ENCODE measurements at places on chromosomes 4 and X.

- DNase-seq, result no peak
These were observed 89.0 kb upstream of the BMPR1B start for GRCh38 chr4:94668724-94669123.

DNA sequence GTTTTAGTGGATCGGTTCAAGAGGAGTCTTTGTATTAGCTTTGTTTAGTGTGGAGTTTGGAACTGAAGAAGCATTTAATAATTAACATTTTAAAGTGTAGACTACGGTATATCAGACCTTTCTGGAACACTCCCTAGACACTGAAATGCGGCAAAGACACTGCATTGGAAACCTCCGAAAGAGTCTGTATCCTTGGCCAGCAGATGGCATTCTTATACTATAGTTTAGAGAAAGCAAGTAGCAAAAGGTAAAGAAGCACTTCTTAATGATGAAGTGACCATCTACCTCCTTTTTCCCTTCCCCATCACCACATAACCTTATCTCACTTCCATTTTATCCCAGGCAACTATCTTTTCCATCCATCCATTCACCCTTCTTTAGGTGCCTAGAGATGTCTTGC, 7.6 kb downstream of the FABP2 start:
- no peak for DNase-seq

- no peak for DNase-seq
These were observed 10.8 kb downstream of the NR3C2 start for GRCh38 chr4:148431401-148431800.

DNA sequence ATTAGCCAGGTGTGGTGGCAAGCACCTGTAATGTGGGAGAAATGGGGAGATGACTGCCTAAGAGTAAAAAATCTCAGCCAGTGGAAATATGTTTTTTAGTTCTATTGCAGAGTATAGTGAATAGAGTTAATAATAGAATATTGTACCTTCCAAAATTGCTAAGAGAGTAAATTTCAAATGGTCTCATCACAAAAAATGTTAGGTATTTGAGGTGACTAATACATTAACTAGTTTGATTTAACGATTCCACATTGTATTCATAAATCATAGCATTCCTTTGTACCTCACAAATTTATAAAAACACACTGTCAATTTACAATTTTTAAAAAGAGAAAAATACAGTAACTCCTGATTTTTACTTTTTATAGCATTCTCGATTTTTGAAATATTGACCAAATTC, 681.5 kb upstream of the EPHA5 start:
- no peak for DNase-seq

DNA sequence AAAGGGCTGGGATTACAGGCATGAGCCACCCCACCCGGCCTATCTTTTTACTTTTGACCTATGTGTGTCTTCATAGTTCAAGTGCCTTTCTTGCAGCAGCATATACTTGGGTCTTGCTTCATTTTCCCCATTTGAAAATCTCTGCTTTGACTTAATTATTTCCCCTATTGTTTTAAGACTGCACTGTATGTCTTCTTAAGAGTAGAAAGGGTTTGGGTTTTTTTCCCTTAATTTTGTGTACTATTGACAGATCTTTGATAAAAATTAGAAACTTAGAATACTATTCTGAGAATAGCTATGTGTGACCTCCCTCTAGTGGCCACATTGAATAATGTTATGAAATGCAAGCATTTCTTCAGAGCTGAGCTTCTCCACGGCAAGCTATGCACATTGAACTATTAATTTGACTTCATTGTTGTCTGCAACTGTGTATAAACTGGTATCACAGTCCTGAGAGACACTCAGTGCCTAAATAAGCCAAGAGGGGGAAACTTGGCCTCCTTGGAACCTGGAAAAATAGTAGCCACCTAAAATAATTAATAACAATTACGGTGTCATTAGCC, 8.7 kb upstream of the SLC25A4 start:
- no peak for DNase-seq

DNA sequence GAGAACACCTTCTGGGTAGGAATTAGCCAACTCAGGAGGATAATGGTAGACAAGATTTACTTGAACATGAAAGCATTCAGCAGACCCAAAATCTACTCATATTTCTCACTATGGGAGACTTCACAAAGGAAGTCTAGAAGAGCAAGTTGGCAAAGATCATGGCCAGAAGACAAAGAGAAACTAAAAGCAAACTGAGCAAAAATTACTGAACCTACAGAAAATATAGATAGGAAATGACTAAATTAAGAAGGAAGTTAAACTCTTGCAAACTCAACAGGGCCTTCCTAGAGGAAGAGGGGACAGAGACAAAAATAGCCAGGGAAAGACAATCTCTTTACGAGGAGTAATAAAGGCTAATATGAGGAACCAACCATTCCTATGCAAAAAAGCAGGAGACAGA, 18.7 kb downstream of the CORIN start:
- DNase-seq, result no peak

DNA sequence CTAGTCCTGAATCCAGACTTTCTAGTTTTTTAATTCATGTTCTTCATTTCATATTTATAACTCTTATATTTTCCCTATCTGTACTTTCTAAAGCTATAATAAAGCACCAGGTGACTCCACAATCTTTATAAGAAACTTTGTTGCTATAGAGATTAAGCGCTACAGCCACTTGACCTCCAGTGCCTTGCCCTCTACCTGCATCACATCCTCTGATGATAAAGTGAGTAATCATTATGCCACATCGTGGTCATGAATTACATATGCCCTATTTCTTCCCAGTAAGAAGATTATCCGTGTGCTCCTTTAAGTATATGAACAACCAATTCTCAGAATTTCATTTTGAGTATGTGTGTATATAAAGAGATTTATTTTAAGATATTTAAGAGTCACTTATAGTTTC, 6.8 kb upstream of the DYNLT3 start:
- no peak for DNase-seq

DNA sequence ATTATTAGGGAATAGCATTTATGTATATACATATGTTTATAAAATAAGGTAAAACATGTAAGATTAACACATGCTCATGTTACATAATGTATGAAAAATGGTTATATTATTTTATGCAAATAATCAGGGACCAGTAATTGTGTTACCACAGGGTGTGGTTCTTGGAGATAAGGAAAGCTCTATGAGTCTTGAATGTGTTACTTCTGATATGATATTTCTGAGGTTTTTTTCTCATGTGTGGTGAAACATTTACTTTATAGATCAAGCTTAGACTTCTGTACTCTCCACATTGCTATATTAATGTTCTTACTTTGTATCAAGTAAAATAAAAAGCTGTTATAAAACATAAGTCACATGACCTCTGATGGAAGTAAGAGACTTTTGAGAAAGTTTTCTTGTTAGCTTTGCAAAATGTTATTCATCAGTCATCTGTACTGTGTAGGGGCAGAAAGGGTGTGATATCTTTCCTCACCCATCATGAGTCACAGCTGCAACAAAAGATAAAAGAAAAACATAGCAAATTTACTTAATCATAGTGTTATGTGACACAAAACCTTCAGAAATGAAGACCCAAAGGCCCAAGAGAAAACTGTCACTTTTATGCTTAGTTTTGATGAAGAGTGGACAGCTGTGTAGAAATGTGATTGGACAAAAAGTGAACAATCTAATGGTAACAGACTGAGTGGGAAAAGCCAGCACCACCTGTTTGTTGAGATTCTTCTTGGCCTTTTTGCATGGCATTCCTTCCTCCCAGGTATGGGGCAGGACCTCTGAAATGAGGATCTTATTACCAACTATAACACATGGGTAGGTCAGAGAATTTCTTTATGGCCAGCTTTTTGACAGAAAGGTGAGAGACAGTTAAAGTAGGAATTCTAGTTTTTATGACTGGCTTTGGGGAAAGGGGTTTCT, 632.3 kb downstream of the PDHA2 start:
- no peak for DNase-seq

DNA sequence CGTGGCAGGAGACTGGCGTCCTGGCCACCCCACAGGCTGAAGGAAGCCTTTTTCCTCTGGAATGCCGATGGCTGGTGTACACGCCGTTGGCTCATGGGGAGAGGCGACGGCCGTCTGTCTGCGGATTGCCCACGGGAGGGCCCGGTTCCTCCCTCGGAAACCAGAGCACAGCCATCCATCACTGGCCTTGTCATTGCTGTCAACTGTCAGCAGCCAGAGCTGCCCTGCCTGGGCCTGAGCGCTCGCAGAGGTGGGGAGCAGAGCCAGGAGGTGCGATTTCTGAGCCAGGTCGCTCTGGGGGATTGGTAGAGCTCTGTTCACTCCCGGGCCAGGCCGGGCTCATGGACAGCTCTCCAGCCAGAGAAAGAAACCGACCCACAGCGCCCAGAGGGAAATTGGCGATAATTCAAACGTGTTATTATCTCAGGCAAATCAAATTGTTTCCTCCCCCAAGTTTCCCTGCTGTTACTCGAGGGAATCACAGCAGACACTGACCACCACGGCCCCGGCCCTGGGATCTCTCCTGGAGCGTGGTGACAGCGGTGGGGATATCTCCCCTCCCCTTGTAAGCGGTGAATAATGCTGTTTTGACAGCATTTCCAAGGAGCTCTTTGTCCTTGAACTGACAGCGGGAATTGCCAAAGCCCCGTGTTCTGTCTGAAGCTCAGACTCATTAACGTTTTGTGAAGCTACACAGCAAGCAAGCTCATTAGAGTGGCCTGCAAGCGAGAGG, 220.9 kb upstream of the PSAPL1 start:
- no peak for DNase-seq

DNA sequence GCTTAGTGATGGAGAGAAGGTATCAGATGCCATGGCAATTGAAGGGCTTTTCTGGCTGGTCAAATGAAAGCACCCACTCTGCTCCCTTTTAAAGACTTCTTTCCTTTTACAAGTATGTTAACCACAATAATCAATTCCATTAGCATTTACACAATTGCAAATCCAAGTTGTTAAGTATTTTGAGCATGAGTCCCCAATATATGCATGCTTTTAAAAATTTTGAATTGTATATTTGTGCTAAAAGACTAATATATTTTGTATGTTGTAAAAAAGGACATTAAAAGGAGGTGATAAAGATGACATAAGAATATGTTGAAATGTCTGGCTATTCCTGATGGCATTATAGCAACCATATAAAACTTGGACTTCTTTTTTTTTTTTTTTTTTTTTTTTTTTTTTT, 639.9 kb upstream of the CPEB2 start:
- DNase-seq, result no peak

DNA sequence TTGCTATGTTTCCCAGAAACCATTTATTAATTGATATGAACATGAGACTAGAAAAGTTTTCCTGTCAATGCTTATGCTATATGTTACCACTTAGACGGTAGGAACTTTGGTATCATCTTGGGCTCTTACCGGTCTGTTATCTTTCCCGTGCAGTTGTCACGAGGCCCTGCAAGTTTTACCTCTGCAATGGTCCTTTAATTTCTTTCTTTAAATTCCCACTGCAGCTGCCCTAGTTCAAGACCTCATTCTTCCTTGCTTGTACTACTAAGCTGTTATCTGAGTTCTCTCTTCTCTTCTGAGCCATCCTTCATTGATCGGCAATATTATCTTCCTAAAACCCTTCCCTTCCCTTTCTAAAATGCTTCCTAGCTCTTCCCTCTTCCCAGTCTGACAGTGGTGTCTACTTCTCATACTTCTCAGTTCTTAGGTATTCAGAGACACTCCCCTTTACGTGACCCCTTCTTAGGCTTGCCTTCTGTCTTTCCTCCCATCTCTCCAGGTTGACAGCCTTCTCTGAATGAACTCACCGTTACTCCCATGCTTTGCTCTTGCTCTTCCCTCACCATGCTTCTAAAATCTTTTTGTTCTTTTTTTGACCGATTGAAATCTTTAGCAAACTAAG, 27.5 kb downstream of the MAGEA1 start:
- DNase-seq, result no peak

GRCh38 chrX:13208281-13208935, 111.4 kb downstream of the ATXN3L start:
- no peak for DNase-seq

- DNase-seq, result no peak
These were observed 96.5 kb upstream of the MAOA start for GRCh38 chrX:43559644-43560043.

DNA sequence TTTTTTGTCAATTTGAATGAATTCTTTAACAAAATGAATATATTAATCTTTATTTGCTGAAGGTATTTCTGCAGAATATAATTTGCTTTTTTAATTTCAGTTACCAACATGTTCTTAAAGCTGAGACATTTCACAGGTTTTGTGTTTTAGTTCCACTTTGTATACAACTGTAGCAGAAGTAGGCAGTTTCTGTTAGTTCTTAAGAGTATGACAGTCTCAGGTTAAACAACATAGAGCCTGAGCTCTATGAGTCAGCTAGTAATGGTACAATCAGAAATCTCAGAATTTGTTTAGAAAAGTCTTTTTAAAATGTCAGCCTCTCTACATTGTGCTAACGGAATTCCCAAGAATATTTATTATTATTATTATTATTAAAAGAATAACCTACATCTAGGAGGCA, 50.4 kb downstream of the GSTCD start:
- no peak for DNase-seq

DNA sequence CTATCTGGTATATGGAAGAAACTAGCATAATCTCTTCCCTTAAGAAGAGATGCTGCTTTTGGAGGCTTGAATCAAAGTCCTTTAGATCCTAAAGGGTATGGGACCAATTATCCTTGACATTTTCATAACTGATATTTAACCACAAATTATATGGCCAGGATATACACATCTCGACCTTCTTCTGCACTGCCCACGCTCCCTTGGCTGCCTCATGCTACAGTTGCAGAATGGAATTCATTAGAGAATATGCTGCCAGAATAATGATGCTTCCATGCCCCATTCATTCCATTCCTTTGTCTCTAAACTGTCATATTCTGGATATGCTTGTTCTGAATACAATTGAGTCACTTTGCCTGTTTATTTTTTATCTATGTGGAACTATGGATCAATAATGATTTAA, 157.1 kb upstream of the PACRGL start:
- DNase-seq, result no peak

GRCh38 chrX:10467793-10468192, 152.6 kb downstream of the MID1 start:
- DNase-seq, result no peak

DNA sequence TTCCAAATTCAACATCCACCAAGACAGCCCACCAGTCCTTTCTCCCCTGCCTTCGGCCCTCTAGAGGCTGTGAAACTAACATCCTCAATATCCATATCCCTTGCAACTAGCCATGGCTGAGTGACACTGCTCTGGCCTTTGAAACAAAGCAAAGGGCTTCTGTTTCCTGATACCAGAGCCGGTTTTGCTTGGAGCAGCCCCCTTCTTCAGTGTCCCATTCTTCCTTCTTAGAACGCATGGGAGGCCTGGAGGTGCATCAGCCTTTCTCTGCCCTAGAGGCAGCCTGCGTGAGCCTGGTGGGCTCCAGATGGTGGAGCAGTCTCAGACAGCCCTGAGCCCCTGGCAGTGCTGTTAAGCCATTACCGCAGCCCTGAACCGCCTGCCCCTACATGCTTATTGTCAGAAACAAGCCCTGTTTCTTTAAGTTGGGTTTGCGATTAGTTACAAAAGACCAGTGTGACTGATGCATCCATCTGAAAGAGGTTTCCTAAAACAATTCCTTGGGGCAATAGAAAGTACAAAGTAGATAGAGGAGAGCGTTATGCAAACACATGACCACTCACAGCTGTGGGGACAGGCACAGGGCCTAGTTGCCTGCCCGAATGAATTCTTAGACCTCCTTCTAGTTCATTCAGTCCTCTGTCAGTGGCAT, 74.1 kb downstream of the EVC start:
- DNase-seq, result no peak

- no peak for DNase-seq
These were observed 39.9 kb downstream of the CCNG2 start for GRCh38 chr4:77196866-77197265.

Data from vagina (tissue), 2 donors.